NCI-H1436 treated with DMSO at 0.1 percent for 48 hours (cell line): ENCODE measurements at places on chromosomes 4 and X.

DNA sequence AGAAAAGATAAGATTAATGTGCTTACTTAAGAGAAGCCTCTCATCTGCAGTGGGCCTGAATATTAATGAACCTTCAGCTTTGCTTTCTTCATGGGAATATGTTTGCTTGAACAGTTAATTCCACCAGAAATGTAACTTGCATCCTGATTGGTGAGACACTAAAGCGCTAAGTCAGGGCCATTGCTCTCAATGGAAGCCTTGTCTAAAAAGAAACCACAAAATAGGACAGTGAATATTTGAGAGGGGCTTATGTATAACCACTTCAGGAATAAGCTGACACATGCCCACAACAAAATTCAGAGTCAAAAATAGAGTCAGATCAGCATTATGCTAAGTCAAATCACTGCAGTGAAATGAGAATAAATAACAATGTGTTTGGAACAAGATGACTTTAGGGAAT lies 1125.8 kb downstream of the STIM2 start:
- DNase-seq: no peak

GRCh38 chr4:138678985-138679746 lies 336.4 kb upstream of the NOCT start:
- DNase-seq: no peak

GRCh38 chr4:2064276-2064991 lies 5.3 kb downstream of the NAT8L start:
- no peak for DNase-seq

DNA sequence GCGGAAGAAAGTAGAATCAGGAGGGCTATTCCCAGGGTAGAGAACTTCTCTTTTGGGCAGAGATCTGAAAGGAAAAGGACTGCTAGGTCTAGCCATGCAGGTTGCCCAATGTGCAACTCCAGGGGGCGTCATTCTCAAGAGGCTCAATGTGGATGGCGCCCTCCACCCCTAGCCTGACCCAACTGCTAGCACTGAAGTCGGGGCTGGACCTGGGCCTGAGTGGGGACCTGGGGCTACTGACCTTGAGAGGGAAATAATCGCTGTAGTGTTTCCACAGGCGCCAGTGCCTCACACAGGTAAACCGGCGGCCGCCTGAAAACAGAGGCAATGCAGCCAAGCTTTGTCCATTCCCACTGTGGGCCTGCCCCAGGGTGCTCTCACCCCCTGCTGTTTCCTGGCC lies 6.1 kb downstream of the AWAT2 start:
- no peak for DNase-seq
